Activated CD4-positive, alpha-beta T cell treated with anti-CD3 and anti-CD28 coated beads for 48 hours (primary cell): ENCODE measurements at places on chromosomes 6 and 20.

DNA sequence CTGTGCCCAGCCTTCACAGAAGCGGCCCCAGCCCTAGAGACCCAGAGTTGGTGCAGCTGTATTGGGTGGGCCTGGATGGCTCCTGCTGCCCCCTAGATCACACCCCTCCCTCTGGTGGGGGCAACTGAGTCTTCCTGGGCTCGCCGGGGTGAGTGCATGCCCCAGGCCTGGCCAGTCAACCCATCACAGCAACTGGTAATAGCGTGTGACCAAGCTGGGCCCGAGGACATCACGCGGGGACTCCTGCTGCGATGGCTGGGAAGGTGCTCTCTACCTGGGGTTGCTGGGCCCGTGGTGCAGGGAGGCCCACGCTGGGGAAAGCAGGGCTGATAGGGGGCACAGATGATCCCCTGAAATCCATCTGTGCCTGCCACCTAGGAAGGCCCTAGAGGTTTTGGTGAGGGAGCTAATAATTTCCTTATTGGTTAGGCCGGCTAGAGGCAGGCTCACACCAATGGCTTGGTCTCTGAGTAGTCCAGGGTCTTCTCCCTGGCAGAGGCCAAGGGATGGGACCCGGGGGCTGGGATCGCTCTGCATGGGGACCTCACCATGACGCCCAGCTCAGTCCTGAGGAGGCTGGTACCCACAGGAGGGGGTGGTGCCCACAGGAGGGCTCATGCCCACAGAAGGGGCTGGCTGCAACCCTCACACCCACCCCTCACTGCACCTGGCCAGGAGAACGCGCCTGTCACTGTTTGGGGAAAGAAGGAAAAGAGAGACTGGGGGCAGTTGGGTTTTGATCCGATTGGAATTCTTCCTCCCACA is 103.9 kb downstream of the ASXL1 start:
- no peak for DNase-seq

- DNase-seq, result no peak
Measured at GRCh38 chr6:107506145-107506544, 16.2 kb downstream of the SOBP start.

DNA sequence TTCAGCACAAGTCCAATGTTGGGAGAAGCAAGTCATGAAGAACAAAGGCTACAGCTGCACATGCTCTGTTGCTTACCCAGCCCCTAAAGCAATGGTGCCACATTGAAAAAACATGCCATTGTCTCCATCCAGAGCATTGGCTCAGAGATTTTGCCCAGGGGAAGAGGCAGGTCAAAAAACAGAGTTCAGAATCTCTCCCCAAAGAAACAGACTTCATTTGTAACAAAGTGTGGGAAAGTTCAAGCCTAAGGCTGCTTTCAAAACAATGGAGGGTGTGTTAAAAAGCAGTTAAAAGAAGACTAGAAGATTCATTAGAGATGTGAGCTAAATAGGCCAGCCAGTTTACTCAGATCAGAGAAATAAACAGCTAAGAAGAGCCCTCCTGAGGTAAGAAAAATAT is 63.6 kb downstream of the DZANK1 start:
- DNase-seq, result no peak

- no peak for DNase-seq
Measured at GRCh38 chr6:23246896-23247295, 677.5 kb downstream of the HDGFL1 start.
